Brain pericyte (primary cell): ENCODE measurements at places on chromosomes 7 and 10.

GRCh38 chr10:79608505-79609375, 2.0 kb upstream of the SFTPA1 start:
- no peak for DNase-seq

- no peak for DNase-seq
These were observed 47.4 kb downstream of the GRB10 start for GRCh38 chr7:50735333-50735732.

DNA sequence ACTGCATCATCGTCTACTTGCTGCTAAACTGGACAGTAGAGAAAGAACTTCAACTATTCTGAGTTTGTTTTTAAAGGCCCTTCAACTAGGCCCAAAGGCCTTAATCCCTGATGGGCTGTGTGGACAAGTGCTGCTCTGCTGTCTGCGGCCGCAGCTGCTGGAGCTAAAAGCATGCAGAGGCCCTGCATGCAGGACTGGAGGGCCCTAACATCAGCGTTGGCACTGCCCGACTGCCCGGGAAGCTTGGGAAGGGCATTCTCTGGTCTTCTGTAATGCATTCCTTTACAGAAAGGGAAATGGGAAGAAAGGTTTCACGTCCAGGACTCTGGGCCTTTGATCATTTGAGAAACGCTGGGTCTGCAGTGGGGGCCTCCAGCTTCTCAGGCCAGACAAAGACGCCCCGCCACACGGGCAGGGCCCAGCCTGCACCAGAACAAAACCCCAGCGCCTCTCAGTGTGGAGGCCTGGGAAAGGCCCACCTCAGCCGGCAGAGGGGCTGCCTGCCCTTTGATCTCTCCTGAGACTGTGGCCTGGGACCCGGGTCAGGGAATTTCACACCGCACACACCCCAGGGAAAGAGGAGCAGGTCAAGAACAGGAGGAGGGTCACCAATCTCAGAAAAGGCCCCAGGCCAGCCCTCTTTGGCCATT, 229.3 kb downstream of the DNAJB6 start:
- no peak for DNase-seq

DNA sequence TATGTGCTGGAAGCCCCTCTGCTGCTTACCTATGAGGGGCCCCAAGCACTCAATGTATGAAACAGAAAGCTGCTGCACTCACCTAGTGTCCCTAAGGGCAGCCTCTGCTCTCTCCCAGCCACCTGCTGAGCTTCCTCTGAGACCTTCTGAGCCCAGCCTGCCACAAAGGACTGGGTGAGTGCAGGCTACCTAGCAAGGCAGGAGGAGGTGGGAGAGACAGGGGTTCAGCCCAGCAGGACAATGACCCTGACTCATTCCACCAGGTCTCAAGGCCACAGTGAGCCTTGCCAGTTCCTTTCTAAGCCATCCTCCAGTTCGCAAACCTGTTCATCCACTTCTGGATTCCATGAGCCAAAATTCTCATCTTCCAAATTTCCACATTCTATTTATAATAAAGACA, 16.3 kb downstream of the VOPP1 start:
- DNase-seq: no peak

- no peak for DNase-seq
These were observed 284.7 kb downstream of the CAMK1D start for GRCh38 chr10:12633776-12634620.

GRCh38 chr10:77179015-77179695, 458.5 kb downstream of the KCNMA1 start:
- DNase-seq: no peak

- peak; percentile 63 for DNase-seq
These were observed 213.6 kb upstream of the INHBA start for GRCh38 chr7:41916450-41916927.

DNA sequence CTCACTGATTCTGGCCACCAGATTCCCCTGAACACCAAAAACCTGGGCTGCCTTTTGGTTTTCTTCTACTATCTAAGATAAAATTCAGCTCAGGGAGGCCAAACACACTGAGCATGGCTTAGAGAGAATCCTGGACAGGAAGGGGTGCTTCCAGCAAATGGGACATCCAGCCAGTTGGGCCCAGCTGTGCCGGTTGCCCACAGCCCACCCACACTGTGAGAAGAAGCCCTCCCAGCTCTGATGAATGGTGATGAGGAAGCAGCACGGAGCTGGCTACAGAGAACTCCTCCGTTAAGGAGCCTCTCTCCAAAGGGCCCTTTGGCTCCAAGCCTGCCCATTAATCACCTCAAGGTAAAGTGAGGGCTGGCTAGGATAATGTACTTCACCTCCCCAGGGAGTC, 15.9 kb downstream of the LRRC18 start:
- no peak for DNase-seq

GRCh38 chr10:127407551-127407950, 141.6 kb upstream of the NPS start:
- no peak for DNase-seq

DNA sequence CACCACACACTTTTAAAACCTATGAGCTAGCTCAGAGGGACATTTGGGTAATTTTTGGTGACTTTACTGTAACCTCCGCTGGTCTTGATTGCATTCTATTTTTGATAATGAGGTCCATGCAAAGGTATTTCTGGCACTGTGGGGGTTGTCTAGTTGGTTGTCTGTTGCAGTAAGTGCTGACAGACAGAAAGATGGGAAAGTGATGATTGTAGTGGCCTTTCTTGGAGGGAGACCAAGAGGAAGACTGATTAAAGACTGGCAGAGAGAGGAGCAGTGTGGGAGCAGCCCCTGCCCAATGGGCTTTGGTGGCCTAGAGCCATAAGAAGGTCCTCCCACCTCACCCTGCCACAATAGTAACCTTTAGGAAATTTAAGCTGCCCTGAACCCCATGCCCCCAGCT, 173.4 kb upstream of the CTBP2 start:
- DNase-seq: no peak

DNA sequence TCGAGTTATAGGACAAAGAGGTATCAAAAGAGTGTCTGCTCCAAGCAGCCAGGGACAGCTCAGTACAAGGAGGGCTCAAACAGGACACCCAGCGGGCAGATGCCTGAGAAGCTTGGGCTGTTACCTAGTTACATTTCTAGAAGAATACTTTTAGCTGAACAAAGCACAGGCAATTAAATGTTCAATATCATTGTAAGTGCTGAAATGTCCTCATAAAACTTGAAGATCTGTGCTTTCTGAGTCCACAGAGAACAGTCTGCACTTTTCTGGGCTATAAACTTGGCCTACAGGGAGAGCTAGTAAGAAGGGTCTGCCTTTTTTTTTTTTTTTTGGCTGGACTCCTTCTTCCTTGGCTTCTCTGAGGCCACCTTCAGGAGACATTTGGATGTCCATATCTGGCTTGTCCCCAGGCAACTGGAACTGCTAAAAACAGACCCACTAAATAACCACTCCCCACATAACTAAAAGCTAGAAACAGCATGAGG, 123.2 kb downstream of the SLC16A9 start:
- DNase-seq: no peak

GRCh38 chr10:10489076-10489475, 528.6 kb upstream of the CELF2 start:
- DNase-seq: no peak
